Amniotic stem cell (primary cell): ENCODE measurements at places on chromosomes 2 and 18.

DNA sequence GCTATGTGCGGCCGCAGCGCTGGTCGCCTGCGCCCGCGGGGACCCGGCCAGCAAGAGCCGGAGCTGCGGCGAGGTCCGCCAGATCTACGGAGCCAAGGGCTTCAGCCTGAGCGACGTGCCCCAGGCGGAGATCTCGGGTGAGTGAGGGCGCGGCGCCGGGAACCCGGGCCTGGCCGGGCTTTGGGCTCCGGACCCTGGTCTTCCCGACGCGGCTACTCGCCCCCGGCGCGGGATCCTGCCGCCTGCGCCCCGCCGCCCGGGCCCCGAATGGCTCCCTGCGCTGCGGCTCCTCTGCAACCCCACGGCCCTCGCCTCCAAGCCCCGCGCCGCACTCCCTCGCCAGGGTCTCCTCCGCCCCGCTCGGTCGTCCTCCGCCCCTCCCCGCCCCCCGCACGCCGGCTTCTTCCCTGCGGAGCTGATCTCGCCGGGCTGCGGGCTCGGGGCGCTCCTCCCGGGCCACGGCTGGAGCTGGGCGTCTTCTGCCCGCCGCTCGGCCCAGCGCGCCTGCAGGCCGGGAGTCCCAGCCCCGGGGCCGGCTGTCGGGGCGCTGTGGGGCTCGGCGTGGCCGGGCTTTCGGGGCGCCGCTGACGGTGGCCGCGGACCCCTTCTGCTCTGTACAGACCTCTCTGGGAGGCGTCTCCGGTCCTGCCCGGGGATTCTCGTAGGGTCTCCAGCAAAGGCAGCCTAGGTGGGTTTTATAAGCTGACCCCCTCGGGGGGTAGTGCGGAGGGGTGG is 652 bp downstream of the GPC1 start:
- DNase-seq: no peak

GRCh38 chr18:31884020-31884419 is 58.9 kb downstream of the TRAPPC8 start:
- no peak for DNase-seq

DNA sequence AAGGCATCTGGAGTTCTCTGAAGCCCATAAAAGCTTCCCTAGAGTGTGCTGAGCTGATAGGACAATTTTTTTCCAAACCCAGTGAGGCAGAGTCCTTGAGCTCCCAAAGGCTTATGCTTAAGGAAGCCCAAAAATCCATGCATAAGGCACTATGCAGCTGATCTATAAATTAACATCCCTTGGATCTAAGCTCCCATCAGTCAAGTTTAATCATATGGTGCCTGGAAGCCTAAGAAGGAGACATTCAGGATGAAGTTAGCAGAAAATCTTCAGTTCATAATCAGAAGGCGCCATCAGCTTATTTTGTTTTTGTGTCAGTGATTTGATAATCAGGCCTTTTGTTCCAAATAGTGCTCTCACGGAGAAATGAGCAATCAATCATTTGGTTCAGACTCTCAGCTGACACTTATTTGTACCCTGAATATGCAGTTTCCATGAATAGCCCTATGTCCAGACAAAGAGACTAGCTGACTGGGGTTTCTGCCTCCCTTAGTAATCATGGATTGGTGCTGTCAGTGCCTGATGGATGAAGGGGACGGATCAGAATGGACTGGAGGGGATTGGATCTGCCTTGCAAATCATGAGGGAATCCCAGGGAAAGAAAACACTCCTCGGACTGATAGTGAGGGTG is 464.8 kb upstream of the RGPD4 start:
- no peak for DNase-seq

DNA sequence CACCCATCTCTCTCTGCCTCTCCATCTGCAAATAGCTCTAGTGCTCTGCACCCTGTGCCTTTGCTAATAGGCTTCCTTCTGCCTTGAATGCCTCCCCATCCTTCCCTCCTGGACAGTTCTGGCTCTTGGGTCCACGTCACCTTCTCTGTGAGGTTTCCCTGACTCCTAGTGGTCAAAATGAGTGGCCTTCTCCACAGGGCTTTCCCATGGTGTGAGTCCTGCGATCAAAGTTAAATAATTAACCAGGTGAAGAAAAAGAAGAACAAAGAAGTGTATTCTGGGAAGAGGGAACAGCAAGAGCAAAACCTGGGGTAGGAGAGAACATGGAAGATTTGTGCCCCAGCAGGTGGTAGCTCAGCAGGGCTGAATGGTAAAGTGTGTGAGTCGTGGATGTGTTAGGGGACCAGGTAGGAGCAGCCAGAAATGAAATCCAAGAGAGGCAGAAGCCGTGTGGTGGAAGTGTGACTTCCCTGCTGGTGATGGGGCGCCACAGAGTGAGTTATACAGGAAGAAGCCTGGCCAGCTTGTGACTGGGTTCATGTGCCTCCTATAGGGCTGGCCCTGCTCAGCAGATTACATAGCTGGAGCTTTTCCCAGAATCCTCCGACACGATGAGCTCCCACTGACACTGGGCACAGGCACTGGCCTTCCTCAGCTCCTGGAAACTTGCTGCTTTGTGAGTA is 93.8 kb upstream of the LDAH start:
- DNase-seq: no peak

DNA sequence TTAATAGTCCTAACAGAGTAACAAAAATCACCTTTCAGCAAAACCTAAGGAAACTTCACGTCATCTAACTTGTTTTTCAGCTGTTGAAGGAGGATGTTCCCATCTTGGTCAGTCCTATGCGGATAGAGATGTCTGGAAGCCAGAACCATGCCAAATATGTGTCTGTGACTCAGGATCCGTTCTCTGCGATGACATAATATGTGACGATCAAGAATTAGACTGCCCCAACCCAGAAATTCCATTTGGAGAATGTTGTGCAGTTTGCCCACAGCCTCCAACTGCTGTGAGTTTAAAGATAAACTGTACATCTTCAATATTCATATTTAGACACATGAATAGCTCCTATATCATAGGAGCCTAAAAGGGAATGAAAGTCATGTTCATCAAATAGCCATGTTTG is 10.5 kb downstream of the COL3A1 start:
- peak; percentile 57 for DNase-seq

DNA sequence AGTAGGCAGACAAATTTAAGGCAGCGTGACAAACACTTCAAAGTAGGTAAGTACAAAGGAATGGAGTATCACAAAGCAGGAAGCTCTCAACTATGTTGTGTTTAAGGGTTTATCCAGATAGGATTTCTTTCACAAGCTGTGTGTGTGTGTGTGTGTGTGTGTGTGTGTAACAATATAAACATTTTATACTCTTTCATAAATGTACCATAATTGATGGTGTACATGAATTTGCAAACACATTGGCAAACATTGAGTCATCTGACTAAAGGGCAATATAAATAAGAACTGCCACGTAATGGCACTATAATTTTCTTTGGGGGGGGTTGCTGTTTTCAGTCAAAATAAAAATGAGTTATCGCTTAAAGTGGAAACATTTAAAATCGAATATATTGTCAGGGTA is 1004.4 kb upstream of the DDX18 start:
- no peak for DNase-seq

DNA sequence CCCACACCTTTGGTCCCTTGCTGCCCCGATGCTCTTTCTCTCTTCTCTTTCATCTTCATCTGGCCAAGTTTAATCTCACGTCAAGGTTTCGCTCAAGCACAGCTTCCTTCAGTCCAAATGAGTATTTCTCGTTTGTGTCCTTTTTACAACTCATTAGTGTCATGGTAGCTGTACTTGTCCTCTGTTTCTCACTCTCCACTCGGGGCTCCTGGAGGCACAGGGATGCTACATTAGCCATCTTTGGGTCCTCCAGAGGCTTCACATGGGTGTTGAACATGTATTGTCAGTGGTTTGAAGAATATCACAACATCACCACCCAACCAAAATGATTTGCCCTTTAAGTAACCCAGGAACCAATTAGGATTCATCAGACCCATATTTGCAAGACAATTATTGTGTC is 30.4 kb downstream of the MYCN start:
- DNase-seq: no peak

GRCh38 chr2:118755384-118755783 is 92.1 kb downstream of the EN1 start:
- DNase-seq: no peak
